Stimulated activated CD8-positive, alpha-beta memory T cell treated with anti-CD3 and anti-CD28 coated beads, Interleukin-15, amount 100 ng/mL, for 48 hours (primary cell): ENCODE measurements at places on chromosomes 3 and 15.

DNA sequence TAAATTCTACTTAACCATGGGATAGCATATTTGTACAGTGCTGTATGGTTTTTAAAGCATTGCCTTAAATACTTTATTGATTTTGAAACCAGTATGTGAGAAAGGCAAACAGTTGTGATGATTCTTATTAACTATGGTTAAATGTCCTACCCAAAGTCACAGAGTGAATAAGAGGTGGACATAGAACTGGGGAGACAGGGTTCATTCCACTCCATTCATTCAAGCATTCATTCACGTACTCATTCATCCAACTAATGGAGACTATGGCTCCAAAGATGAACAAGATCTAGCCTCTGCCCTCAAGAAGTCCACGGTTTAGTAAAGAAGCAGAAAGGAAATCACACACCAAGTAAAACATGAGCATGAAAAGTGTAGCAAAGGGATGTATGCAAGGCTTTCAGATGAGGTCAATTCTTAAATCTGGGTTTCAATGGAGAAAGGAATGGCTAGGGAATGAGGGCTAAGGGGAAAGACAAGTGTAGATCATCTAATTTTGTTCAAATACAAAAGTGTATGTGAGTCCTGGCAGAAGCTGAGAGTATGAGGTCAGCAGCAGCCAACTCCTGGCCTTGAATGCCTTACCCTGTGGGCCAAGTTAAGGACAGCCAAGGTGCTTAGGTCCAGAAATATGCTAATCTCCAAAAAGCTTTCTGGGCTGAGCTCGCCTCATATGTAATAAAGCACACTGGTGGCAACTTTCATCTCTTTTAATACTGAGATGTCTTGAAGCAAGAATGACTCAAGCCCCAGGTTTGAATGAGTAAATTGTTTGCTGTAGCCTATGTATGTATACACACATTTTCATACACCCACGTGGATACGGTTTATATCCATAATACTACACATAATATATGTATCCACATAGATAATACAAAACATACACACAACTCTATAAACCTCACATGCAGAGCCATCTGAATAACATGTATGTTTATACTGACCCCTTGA is 4.3 kb downstream of the TNIK start:
- DNase-seq = no peak

GRCh38 chr15:89085289-89085926 is 2.8 kb upstream of the ABHD2 start:
- DNase-seq = no peak

DNA sequence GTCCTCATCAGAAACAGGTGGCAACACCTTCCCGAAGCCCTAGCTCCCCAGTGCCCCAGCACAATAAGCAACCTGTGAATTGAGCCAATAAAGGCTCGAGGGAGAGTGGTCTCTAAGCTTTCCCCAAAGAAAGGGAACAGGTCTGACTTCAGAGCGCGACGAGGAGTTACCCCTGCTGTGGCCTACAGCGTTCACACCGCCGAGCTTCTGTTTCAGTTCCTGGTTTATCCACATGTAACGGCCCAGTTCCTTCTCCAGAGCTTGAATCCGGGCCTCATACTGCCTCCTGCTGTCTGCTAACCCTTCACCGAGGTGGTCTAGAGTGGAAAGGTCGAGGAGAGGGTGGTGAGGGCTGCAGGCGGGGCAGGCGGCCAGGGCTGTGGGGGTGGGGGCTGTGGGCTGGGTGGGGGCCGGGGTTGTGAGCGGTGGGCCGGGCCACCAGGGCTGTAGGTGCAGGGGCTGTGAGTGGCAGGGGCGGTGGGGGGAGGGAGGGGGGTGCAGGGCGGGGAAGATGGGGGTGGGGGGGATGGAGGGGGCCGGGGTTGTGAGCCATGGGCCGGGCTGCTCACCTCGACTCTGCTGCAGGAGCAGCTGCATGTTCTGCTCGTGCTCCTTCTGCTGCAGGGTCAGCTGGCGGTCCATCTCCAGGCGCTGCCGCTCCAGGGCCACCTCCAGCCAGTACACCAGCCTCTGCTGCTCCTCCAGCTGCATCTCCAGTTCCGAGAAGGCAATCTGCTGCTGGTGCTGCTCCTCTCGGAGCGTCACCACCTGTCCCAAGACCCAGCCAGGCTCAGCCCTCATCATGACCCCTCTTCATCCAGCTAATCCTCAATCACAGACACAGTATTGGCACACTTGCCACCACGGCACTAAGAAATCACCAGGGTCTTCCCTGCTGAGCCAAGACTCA is 26.2 kb downstream of the KIF7 start:
- no peak for DNase-seq

- DNase-seq = no peak
Observed at GRCh38 chr3:1007866-1008265, 85.0 kb upstream of the CNTN6 start.

DNA sequence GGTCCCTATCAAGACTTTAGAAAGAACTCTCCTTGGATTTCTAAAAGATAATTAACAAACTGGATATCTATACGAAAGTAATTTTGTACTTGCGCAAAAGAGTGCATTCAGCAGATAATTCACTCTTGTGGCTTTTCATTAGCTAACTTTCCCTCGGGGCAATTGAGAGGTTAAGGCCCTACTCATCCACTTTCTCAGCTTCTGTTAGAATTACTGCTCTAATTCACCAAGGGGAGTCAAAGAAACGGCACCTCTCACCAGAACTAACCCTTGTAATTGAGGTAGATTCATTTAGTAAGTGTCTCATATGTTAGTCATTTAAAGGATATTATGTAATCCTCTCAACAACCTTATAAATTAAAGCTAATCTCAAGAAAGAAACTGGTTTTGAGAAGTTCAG is 22.5 kb upstream of the MB21D2 start:
- no peak for DNase-seq

DNA sequence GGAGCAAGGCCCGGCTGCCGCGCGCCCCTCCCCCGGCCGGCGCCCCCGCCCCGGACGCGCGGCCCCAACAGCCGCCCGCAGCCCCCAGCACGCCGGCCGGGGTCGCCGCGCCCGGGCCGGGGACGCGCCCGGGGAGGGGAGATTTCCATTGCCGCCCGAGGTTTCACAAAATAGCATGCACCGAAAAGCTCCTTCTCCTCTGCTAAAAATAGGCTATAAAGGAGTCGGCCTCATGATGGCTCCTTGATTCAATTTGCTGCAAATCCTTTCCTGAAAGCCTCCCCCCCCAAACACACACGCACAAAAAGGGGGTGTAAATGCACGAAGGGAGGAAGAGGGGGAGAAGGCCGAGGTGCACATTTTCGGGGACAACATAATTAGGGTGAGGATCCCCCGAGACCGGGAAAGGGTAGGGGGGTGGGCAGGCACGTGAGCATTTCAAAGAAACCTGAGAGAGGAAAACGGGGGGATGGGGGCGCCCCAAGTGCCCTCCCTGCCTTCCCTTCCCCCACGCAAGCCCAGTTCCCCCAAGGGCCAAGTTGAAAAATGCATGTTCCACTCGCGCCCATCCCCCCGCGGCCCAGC is 734 bp downstream of the TBL1XR1 start:
- no peak for DNase-seq

- peak; percentile 65 for DNase-seq
Observed at GRCh38 chr3:69085833-69086722, 1.3 kb downstream of the ARL6IP5 start.

DNA sequence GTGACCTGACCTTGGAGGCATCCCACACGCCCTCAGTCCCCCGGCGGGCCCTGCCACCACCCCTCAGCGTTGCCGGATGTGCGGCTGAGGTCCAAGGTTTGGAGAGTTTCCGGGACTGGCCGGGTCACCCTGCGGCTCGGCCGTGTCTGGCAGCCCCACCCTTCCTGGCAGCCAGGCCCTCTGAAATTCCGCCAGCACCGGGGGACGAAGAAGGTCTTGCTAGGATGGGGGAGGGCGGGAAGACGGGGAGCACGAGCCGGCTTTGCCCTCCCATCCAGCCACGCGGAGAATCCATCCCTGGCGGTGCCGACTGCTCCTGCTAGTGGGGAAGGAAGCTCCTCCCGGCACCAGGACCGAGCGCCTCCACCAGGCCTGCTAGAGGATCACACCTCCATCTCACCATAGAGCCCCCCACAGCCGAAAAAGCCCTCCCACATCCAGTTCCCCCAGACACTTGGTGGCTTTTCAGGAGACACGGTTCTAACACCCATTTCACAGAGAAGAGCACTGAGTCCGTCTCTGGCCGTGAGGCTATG is 81.5 kb downstream of the CPN2 start:
- no peak for DNase-seq

GRCh38 chr3:120064641-120065040 is 29.6 kb downstream of the GSK3B start:
- DNase-seq = no peak

DNA sequence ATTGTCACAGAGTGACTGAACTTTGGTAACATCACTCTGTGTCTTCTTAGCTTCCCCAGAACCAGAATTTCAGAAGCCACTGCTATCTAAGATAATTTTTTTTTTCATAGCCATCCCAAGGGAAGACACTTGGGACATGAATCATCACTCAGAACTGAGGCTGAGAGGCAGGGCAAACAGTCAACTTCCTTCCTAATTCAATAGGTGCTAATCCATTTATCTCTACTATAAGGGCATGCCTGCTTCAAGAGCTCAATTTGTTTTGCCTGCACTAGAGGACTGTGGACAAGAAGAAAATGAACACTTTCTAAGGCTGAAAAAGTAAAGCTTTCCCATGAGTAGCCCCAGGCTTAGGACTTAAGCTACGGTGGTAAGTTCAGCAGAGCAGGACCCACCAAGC is 56.7 kb upstream of the MYRIP start:
- no peak for DNase-seq

GRCh38 chr3:81980596-81981494 is 219.4 kb upstream of the GBE1 start:
- no peak for DNase-seq

- DNase-seq = no peak
Observed at GRCh38 chr3:195544634-195545033, 1.5 kb upstream of the PPP1R2 start.

DNA sequence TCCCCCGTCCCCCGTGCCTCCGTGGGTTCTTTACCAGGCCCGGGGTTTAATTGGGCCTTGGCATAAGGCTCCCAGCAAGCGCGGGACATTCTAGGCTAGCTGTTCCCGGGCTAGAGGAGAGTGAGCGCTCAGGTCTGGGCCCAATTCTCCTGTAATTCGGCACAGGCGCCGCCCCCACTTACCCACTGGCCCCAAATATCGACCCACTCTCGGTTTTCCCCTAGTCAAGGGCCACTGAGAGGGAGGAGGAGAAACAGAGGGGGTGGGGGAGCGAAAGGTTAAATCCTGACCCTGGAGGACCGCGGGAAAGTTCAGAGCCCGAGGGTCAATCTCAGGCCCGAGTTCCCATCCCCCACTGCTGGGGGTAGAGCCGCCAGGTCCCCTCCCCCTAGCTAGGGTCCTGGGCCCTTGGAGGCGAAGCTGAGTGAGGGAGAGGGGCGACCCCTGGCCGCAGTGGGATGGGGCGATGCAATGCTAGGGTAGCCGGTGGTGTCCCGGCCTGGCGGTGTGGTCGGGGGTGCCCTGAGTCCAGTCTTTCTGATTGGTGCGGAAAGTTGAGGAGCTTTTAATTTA is 8.5 kb upstream of the ONECUT1 start:
- no peak for DNase-seq

GRCh38 chr3:69294014-69294766 is 91.7 kb downstream of the FRMD4B start:
- no peak for DNase-seq

- DNase-seq = no peak
Observed at GRCh38 chr3:36058404-36059030, 321.8 kb upstream of the STAC start.

DNA sequence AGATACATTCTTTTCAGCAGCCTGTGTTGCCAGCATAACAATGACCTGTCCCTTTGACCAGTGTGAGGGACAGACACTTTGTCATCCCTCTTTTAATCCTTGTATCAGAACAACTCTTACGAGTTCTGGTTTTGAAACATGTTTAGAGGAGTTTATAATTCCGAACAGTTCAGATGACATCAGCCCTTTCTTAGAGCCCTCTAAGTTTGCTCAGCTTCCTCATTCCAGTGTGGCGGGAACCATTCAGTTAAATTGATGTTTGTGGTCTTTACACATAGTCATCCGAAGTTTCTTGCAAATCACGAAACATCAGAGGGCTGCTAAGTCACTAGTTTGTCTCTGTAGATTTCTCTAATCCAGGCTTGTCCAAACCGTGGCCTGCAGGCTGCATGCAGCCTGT is 102.5 kb downstream of the AKAP13 start:
- DNase-seq = no peak

DNA sequence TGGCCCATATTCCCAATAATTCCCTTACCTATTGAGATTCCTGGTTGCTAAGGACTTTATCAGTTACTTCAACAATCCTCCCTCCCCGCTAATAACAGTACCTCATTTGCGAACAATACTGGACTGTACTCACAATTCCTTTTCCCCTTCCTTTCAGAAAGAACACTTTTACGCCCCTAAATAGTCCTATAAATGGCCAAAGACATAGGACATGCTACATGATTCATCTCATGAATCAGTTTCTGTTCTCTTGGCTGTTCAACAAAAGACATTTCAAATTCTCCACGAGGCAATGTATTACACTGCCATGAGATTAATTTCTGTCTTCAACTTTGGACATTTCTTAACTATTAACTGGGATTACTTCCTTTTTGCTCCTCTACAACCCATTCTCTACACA is 264.4 kb downstream of the TIGIT start:
- DNase-seq = no peak

DNA sequence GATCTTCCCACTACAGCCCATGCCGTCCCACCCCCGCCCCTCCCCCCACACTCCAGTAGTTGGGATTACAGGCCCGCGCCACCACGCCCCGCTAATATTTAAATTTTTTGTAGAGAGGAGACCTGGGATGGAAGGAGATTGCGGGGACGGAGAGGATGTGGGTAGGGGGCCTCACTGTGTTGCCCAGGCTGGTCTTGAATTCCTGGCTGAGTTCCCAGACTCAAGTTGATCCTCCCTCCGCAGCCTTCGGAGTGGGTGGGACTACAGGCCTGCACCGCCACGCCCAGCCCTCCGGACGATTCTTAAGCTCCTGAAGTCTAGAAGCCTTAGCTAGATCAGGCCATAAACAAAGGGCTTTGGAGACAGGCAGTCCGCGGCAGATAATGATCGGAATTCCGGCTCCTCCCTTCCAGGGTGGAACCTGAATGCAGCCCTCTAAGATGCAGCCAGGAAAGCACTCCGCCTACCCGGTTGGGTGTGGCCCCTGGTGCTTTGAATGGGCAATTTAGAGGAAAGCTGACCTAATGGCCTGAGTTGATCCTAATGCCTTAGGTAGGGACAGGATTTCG is at the start of gene DPPA2:
Gene DPPA2 (minus strand): TSS at position 356 of the 569 bp plus-strand sequence. CDS start 1,975 bp downstream, outside the sequence.
- DNase-seq = no peak

GRCh38 chr3:51975852-51976549 is 1.1 kb downstream of the ABHD14A start:
- no peak for DNase-seq

DNA sequence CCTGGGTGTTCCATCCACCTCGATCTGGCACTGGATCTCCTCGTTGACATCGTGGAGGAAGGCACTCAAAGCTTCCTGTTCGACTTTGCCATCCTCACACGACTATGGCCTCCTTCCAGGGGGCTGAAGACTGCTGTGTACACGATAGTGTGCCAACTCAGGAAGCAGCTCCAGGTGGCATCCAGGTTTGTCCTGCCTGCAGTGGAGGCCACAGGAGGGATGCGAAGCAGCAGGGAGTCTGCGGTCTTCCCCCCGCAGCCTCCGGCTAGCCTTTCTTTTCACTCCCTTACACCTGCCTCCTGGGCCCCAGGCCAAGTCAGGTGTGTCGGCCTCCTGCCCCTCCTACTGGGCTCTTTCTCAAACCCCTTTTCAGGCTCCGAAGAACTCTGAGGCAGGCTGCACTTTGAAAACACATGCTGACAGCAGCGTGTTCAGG is 32.2 kb downstream of the SYNM start:
- no peak for DNase-seq

GRCh38 chr3:132569153-132569552 is 27.9 kb upstream of the ACKR4 start:
- DNase-seq = no peak
